ENCODE measurements at places on chromosomes 6 and 20.
A peak's percentile ranks its signal among the peaks of the same experiment; 100 is the strongest.

DNA sequence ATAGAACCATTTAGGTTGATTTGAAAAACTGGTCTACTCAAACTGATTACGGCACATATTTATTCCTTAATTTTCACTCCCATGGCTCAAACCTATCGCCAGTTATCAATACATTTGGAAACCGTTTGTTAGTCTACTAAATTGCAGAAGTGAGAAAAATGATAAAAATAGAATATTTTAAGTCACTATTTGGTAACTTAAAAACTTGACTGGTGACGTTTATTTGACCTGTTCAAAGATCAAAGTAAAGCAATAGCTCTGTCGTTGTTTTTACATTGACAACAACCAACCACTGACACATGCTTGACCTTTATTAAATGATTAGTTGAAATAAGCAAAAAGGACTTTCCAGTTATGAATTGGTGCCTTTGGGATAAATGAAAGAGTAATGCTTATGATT, 402.9 kb upstream of the MAP3K7 start:
- DNase-seq = no peak

- peak; percentile 81 for DNase-seq
These were observed 209.1 kb upstream of the JARID2 start for GRCh38 chr6:15036690-15037245.

GRCh38 chr6:45054610-45055009, 273.5 kb upstream of the RUNX2 start:
- DNase-seq = no peak

DNA sequence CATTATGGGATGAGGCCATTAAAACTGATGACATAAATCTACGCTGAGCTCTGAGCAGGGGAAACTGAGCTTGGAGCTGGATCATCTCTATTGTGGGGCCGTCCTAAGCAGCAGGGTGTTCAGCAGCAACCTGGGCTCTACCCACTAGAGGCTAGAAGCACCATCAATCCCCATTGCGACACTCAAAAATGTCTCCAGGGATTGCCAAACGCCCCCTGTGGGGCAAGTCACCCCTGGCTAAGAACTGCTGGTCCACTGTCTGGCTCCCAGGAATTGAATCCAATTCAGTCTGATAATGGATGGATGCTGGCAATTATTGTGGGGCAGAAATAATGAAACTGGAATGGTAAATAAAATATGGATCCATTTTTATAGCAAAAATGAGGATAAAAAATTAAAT, 38.2 kb downstream of the PMEPA1 start:
- no peak for DNase-seq

GRCh38 chr6:41164551-41165120, 1.7 kb upstream of the TREM2 start:
- DNase-seq = no peak

- DNase-seq = no peak
These were observed 82.2 kb downstream of the MYO6 start for GRCh38 chr6:75830959-75831885.

- DNase-seq = no peak
These were observed 103.2 kb upstream of the GRIK2 start for GRCh38 chr6:101290346-101290745.

DNA sequence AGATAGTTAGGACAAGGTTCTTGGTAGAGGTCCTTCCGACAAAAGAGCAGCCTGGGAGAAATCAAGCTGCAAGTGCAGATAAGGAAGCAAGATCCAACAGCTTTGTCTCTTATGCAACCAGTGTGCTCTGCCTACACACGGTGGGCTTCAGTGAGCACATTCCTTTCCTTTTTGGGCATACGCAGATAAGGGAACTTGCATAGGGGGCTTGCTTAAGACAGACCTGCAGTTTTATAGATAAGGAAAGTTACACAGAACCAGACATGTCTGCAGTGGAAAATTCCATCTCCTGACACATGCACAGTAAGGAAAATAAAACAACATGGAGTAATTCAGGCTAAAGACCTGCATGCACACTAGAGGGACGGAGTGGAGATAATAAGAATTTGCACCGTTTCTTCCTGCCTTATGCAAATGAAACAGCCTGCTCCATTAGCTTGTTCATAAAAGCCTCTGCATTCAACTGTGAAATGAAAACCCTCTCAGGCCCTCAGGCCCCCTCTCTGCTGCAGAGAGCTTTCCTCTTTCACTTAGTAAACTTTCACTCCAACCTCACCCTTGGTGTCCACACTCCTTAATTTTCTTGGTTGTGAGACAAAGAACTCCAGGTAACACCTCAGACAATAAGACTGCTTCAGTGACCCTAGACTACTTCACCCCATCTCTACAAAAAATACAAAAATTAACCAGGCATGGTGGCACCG, 97.5 kb upstream of the MYLIP start:
- no peak for DNase-seq

GRCh38 chr20:63282946-63283345, 10.0 kb upstream of the COL20A1 start:
- DNase-seq = no peak

DNA sequence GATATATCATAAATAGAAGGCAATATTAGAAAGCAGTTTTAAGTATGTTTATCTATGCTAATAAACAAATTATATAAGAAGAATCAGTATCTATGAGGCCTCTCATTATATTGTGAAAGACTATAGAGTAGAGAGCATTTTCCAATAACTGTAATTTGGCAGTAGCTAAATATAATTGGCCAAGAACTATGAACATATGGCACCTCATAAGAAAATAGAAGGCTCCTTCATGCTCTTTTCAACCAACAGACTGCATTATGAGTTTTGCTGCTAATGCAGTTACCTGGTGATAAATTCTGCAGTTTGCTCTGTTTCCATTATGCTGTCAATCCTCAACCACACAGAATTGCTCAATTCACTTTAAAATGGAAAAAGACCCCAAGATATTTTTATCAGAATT, 221.1 kb downstream of the KHDC1L start:
- DNase-seq = no peak

DNA sequence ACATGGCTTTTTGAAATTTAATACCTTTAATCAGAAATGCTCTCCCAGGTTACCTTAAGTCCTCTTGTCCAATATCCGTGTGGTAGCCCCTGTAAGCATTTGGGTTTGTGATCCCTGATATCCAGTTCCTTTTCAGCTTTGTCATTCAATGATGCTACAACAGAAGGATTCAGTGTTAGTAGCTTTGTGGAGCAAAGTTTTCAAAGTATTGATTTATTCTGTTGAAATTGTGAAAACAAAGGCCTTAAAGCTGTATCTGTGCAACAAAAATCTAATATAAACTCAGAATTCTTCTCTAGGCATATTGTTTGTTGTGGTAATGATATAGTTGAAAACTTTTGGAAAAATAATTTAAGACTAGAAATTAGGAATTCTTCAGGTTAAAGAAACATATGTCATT, 91.9 kb downstream of the ADGRB3 start:
- no peak for DNase-seq
